Right kidney (tissue), 9 donors: ENCODE measurements at places on chromosomes 7 and 10.
A peak's percentile ranks its signal among the peaks of the same experiment; 100 is the strongest.

DNA sequence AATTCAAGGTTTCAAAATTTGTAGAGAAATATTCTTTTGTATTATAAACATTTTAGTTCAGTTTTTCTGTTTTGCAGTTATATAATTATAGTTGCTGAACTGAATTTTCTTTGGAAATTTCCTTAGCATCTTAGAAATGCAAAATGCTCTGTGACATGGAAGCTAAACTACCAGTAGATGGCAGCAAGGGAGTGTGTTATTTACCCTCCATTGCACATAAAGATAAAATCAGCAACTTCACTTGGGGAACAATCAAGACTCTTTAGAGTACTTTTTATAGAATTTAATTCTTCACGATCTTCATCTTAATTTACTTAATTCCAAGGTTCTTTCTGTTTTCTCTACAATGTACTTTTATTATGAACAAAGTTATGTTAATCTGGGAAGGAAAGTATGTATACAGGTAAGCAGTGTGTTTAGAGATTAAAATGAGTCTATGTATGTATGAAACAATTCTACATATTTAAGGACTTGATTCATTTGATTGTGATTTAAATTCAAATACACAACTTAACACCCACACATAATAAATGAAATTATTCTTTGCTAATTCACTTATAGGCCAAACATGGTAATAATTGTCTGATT is 404.2 kb downstream of the THSD7A start:
- DNase-seq = no peak

DNA sequence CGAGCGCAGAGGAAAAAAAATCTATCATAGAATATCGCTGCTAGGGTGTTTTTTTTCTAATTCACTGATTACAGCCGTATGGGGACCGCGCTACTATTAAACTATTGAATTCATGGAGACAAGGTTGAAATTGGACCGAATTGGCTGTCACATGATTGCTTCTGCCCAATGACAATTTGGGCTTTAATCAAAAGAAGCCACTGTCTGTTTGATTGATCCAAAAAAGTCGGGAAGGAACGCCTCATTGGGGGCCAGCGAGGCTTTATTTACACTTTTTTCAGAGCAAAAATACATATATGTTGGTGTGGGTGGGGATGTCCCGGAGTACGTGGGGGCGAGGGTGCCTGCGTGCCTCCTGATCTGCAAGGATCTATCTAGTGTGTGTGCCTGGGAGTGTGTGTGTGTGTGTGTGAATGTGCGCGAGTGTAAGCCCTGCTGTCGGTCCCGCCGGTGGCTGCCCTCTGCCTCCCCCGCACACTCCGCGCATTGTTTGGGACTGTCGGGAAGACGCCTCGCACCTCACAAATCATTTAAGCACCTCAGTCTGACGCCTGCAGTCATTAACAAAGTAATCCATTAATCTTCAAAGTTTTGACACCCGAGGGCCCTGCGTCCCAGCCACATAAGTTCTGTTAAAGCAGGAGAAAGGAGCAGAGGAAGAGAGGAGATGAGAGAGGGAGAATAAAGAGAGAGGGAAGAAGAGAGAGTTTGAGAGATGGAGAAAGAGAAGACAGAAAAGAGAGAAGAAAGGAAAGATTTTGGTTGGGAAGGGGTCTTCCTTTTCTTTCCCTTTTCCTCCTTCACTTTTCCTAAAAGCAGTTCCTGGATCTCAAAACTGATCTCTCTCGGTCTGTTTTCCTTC is at the start of gene HOXA2:
HOXA2 (minus strand) TSS at position 103 of the 862 bp plus-strand sequence. CDS start 183 bp downstream, outside the sequence.
- DNase-seq = peak; percentile 88

- DNase-seq = peak; percentile 91
These were observed at the start of gene AGAP3 for GRCh38 chr7:151085691-151086620. Gene AGAP3 (plus strand): TSS chr7:151086475. CDS start chr7:151086742, 267 bp downstream.

DNA sequence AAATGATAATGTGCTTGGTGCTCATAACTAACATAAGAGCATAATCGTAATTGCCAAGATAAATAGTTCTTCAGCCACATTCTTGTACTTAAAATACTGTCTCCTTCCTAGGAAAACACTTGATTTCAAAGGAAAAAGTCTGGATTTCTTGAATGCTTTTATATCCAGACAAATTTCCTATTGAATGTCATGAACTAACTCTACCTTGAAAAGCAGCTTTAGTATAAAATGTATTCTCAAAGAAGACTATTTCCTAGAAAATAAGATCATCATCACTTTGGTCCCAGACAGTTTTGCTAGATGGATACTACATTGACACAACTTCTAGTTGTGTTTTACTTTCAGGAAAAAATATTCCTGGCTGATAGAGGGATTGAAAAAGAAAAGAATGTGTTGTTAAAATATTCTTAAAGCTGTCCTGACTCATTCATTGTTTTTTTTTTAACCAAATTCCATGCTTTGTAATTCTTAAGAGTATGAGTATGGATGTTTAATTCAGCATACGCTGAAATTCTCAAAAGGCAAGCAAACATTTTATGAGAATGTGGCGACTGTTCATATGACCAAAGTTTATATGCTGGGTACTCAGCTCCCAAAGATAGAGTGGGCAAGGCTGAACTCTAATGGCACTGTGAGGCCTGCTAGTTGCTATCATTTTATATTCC is 106.1 kb downstream of the PPP1R3A start:
- DNase-seq = no peak

DNA sequence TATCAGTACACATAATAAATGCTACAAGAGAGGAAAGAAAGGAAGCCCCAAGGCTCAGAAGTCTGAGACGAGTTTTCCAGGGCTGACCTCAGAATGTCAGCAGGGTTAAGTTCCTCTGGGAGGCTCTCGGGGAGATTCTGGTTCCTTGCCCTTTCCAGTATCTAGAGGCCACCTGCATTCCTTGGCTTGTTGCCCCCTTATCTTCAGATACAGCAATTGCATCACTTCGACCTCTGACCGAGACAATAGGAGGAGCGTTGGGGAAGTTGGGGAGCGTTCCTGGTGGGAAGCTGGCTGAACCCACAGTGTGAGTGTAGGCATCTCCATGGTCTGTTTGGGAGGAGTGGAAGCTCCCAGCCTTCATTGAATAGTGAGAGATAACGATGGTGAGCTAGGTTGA is 72.0 kb upstream of the MTPN start:
- DNase-seq = no peak

GRCh38 chr7:127776776-127777386 is 124.9 kb downstream of the SND1 start:
- no peak for DNase-seq

GRCh38 chr7:157794746-157795065 is 457.9 kb downstream of the DNAJB6 start:
- no peak for DNase-seq

GRCh38 chr10:92550924-92551323 is 23.0 kb downstream of the IDE start:
- DNase-seq = no peak

DNA sequence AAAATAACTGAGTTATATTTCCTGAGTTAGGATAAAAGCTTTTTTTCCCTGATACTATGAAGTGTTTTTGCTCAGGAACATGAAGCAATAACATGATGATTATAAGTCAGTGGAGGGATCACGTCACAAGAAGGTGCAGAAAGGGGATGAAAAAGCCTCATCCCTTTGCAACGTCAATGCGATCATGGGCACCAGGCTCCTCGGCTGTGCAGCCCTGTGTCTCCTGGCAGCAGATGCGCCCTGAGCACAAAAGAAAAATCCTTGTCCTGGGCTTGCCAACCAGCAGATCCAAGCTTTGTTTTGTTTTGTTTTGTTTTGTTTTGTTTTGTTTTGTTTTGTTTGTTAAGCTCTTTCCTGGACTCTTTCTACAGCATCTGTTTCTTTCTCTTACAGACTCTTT is 103.5 kb upstream of the PRSS1 start:
- no peak for DNase-seq

DNA sequence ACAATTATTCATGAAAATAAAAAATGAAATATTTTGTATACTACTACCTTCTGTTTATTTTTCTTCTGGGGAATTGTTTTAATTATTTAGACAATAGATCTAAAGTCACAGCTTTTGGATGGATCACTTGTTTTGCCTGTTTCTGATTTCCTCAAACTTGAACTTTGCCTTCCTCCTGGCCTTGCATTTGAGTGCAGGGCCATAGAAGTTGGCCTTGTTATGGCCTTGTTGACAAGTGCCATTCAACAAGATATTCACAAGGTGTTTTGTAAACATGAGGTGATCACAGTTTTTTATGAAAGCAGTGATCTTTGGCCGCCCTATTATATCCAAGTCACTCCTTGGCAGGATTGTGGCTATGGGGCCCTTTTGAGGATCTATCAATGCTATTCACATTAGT is 4.6 kb downstream of the ZNF22 start:
- no peak for DNase-seq

GRCh38 chr7:87960239-87960638 is 26.2 kb downstream of the ADAM22 start:
- peak; percentile 9 for DNase-seq

- no peak for DNase-seq
These were observed 20.9 kb downstream of the PARP12 start for GRCh38 chr7:140041659-140042385.

- no peak for DNase-seq
These were observed 184.8 kb downstream of the NPSR1 start for GRCh38 chr7:34842782-34843181.

DNA sequence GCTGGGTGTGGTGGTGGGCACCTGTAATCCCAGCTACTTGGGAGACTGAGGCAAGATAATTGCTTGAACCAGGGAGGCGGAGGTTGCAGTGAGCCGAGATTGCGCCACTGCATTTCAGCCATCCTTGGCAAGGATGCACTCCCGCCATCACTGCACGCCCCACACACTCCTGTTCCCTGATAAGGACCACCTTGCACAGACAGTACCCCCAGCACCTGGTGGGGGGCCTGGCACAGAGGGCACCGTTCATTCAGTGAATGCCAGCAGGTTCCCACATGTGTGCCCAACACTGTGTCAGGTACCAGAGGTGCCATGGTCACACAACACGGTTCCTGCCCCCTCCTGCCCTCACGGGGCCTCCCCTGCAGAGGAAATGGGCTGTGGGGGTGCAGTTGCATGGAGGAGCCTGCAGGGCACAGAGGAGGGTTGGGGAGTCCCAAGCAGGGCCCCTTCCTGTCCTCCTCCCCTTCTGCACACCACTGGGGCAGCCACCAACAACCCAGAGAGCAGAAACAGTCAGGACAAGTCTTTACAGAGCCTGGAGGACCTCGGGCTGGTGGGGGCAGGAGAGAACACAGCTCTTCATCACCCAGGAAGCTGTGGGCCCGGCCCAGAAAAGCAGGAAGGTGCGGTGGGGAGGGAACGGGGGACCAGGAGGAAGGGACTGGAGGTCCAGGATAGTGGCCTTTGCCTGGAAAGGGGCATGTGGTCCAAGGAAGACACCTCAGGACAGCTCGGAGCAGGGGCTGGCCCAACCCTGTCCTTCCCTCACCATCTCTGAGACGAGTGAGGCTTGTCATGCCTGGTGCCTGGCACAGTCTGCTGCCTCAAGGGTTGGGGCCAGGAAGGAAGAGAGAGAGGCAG is 7.1 kb downstream of the CRYGN start:
- DNase-seq = no peak

DNA sequence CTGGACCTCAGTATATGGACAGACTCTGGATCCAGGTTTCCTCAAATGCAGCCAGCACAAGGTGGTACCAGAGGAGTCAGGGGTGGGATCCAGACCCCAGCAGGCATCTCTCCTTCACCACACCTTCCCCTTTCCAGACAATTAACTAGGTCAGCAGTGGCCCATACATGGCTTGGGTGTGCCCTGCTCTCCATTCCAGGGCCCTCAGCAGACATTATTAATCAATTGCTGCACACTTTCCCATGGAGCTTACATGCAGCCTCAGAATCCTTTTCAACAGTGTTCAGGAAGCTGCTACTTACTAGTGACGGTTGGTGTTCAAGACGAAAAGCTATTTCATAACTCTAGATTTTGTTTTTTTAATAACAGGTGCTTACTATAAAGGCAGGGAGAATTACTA is 6.0 kb downstream of the COL13A1 start:
- DNase-seq = no peak

DNA sequence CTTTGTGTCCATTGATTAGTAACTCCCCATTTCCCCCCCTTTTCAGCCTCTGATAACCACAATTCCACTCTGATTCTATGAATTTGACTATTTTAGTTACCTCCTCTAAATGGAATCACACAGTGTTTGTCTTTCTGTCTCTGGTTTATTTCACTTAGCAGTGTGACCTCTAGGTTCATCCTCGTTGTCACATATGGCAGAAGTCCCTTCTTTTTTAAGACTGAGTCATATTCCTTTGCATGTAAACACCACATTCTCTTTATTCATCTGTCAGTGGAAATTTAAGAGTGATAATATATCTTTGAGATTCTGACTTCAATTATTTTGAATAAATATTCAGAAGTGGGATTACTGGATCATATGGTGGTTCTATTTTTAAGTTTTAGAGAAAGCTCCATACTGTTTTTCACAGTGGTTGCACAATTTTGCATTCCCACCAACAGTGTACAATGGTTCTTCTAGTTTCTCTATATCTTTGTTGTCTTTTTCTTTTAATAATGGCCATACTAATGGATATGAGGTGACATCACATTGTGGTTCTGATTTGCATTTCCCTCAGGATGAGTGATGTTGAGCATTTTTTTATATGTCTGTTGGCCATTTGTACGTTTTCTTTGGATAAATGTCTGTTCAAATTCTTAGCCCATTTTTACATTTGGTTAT is 126.1 kb upstream of the GRB10 start:
- no peak for DNase-seq

DNA sequence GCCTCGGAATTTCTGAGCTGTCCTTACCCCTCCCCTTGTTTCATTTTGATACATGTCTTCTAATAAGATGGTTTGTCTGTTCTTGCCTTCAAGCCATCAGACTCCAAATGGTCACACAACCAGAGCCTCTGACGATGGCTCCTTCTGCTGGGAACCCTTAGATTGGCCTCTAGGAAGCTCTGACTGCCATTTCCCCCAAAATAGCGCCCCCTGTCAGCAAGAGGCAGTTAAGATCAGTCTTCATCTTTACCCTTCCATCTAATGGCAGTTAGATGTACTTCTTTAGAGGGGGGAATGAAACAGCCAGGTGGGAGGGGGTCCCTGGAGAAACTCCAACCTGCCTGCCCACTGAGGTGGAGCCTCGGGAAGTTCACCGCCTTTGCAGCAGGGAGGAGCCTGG is 85.8 kb upstream of the GPR22 start:
- DNase-seq = no peak

GRCh38 chr10:104862-105565 is 30.2 kb upstream of the ZMYND11 start:
- DNase-seq = no peak

GRCh38 chr7:81111358-81111757 is 192.5 kb upstream of the SEMA3C start:
- DNase-seq = no peak

- no peak for DNase-seq
These were observed 138.3 kb upstream of the PALS2 start for GRCh38 chr7:24434972-24435371.

GRCh38 chr10:21523557-21524008 is 1.9 kb downstream of the SKIDA1 start:
- DNase-seq = peak; percentile 66
